ENCODE measurements at places on chromosomes 4 and X.

GRCh38 chrX:46255046-46255445 is 290.2 kb downstream of the ZNF674 start:
- no peak for DNase-seq

DNA sequence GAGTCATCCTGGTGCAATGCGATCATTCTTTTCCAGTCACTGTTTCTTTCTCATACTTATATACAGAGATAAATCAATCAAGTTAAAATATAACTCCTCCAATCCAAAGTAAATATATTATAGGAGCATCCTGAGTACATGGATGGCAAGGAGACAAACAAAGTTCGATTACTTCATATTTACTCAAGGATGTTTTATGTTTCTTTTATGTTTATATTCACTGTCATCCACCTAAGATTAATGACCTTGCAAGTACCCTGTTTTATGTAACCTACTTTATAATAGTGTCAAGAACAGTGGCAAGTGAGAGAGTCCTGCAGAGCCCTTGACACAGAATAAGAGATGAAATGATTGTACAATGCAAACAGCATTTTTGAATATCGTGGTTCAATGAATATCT is at the start of gene UGT2B11:
Gene UGT2B11, minus strand, starts transcription at position 33 of the 400 bp plus-strand sequence. Its CDS starts 26 bp downstream, at position 7.
- no peak for DNase-seq

DNA sequence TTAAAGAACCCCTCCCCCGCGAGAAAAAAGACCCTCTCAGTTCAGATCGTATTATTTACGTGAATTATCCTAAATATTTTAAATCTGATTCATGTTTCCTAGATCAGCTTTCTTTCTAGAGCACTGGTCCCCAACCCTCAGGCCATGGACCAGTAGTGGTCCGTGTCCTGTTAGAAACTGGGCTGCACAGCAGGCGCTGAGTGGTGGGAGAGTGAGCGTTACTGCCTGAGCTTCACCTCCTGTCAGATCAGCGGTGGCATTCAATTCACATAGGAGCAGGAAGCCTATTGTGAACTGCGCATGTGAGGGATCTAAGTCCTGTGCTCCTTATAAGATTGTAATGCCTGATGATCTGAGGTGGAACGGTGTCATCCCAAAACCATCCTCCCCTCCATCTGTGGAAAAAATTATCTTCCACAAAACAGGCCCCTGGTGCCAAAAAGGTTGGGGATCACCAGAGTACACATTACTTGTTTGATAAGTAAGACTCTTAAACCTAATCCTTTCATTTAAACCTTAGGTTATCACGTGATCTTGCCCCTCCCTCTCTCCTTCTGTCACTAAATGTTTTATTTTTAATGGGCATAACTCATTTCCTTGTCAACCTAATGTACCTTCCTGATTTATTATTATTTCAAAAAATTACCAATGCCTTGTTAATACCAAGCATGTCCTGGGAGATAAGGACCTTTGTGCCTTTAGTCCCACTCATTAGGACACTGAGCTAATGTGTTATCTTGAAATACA is 442.9 kb downstream of the TLL1 start:
- DNase-seq = no peak

DNA sequence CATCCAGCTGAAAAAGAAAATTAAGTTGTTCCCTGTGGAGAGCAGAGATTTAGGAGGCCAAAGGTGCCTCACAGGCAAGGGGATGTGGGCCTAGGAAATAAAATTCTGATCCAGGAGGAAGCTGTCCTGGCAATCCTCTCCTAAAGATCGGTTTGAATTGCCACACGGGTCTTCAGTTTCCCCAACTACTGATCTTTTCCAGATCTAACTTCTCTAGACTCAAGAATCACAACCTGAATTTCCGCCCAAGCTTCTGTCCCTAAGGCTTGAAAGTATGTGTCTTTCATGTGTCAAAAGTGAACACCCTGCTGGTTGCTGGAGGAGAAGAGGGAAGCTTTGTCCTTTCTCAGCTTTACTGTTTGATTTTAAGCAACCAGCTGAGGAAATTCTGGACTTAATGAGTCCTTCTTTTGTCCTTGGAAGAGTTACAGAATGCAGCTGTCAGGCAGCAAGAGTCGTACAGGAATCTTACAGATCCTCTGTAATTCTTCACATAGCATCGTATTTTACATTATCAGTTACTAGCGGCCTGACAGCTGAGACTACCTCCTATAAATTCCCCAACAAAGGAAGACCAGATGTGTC is 93.8 kb downstream of the INPP4B start:
- DNase-seq = no peak

GRCh38 chrX:72712094-72712755 is 1.9 kb downstream of the PHKA1 start:
- no peak for DNase-seq

GRCh38 chr4:25345744-25346143 is 31.3 kb upstream of the ANAPC4 start:
- no peak for DNase-seq

DNA sequence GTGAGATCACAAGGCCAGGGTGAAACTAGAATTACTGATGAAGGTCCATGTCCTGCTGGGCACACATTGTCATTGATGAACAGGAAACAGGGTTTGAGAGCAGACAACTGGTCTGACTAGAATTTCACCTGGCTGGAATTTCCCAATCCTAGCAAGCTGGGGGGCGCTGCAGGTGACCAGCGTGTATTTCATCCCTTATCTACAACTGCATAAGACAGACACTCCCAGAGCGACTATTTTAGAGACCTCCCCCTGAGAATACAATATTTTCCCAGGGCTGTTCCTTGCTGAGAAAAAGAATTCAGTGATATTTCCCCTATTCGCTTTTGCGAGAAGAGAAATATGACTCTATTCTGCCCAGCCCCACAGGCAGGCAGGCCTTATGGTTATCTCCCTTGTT is 432.6 kb upstream of the GALNT7 start:
- DNase-seq = no peak

- DNase-seq = no peak
Measured at GRCh38 chrX:40552768-40553167, 28.0 kb upstream of the ATP6AP2 start.

Measured in stimulated activated CD4-positive, alpha-beta T cell treated with anti-CD3 and anti-CD28 coated beads, Interleukin-1b, Interleukin-23, amount 100 ng/mL, for 1 hour (primary cell).